Daoy (cell line): ENCODE measurements at places on chromosomes 3 and 15.

DNA sequence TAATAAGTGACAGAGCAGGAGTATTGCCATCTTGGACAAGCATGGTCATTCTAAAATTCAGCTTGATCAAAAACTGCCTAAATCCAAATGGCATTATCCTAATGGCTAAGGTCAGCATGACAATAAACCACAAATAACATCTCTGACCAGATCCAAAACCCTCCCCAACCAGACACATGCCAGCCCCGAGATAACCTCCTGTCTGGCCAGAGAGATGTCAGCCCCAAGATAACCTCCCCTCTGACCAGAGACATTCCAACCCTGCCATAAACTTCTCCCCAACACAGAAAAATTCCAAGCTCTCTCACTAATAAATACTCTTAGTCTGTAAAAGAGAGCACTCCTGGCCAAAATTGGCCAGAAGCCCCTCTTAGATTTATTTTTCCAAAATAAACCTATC, 470.5 kb upstream of the UBE2E2 start:
- DNase-seq: no peak

- peak; percentile 89 for DNase-seq
These were observed 757 bp downstream of the AVEN start for GRCh38 chr15:34038023-34038870.

- no peak for DNase-seq
These were observed 21.0 kb downstream of the ACSBG1 start for GRCh38 chr15:78213425-78213750.

- peak; percentile 13 for DNase-seq
These were observed 149.2 kb upstream of the SLCO3A1 start for GRCh38 chr15:91704343-91704742.

- no peak for DNase-seq
These were observed 49.0 kb upstream of the FGD5 start for GRCh38 chr3:14769544-14770325.

DNA sequence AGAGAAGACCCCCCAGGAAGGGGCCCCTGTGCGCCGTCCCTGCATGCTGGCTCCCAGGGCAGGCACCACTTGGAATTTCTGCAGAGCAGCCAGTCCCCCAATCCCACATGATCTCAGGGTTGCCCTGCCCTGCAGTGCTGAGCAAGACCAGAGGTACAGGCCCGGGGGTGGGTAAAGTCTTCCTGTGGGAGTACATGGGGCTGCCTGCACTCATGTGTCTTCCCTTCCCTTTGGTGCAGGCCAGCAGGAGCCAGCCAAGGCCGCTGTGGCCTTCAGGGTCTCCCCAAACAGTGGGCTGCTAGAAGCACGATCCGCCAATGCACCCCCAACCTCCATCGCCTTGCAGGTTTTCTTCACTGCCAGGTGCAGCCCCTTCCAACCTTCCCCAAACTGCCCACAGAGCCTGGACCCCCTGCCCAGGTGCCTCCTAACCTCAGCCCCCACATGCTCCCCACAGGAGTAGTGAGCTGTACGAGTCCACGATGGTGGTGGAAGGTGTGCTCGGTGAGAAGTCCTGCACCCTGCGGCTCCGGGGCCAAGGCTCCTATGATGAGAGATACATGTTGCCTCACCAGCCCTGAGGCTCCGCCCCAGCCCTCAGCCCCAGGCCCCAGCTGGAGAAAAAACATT, 15.0 kb downstream of the ACAA1 start:
- no peak for DNase-seq

DNA sequence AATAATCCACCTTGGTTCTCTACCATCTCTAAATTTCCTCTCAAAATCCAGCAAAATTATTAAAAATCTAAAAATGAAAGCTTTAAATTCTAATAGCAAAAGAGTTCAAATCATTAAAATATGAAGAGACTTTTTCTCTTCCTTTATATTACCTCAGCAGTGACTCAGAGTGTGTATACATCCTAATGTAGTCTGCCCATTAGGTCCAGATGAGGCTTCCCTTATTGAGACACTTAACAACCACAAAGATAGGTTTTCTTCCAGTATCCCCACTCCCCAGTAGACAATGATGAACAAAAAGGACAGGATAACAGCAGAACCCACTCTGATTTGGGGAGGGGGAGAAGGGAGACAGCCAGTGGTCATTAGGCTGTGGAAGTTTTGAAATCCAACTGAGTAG, 61.5 kb upstream of the DCBLD2 start:
- peak; percentile 74 for DNase-seq

DNA sequence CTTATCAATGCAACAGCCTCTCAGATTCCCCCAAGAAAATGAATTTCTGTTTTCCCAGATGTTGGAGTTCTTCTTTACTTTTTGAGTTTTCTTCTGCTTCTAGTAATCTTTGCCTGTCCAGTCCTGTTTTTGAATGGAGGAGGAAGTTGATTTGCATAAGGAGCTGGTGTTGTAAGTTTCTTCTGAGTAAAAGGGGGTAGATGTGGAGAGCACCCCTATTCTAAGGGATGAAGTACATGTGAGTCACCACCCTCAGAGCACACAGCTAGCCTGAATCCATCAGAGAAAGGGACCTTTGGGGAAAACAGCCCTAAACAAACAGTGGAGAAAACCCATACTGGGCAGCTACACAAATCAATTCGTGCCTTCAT, 34.5 kb downstream of the ACAA1 start:
- no peak for DNase-seq
